Right lobe of liver (tissue), 6 donors: ENCODE measurements at places on chromosomes 5 and 9. TPM values are rescaled to one million over a fixed set of nuclear protein-coding genes. Genes with fewer than 3 reads are reported as not detected.

DNA sequence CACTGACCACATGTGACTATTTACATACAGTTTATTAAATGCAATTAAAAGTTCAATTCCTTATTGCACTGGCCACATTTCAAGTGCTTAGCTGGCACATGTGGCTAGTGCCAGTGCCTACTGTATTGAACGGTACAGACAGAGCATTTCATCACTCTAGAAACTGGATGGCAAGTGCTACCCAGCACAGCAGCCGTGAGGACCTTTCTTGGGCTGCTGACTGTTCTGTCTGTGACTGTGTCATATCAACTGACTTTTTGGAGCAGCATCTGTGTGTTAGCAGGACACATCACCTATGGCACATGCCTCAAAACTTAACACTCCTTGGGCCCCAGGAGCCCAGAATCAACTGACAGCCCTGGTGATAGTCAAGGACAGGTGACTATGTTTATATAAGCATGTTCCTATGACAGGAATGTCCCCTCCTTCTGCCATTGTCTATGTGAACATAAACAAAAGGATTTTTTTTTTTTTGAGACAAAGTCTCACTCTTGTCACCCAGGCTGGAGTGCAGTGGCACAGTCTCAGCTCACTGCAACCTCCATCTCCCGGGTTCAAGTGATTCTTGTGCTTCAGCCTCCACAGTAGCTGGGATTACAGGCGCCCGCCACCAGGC lies 8.9 kb downstream of the IRF1 start:
- H3K27ac ChIP-seq = no peak overlapping the region
- H3K4me3 ChIP-seq = no peak overlapping the region
- H3K36me3 ChIP-seq = peaks cover 29% of the 10 kb centered on the region
- H3K27me3 ChIP-seq = no peaks in the 10 kb centered on the region
- no peak for DNase-seq

Gene PCA3
- 0.12 TPM for total RNA-seq

- H3K4me1 ChIP-seq = no peaks in the 10 kb centered on the region
- H3K27ac ChIP-seq = no peak overlapping the region
- DNase-seq = no peak
- no peak overlapping the region for H3K4me3 ChIP-seq
Observed at GRCh38 chr5:126858441-126858840, 81.5 kb downstream of the LMNB1 start.

GRCh38 chr5:113176734-113177133 lies 200.1 kb downstream of the DCP2 start:
- H3K27me3 ChIP-seq = no peaks in the 10 kb centered on the region
- no peak for DNase-seq
- H3K36me3 ChIP-seq = no peaks in the 10 kb centered on the region
- no peak overlapping the region for H3K4me3 ChIP-seq
- peak overlapping the region; percentile 67 for H3K27ac ChIP-seq

DNA sequence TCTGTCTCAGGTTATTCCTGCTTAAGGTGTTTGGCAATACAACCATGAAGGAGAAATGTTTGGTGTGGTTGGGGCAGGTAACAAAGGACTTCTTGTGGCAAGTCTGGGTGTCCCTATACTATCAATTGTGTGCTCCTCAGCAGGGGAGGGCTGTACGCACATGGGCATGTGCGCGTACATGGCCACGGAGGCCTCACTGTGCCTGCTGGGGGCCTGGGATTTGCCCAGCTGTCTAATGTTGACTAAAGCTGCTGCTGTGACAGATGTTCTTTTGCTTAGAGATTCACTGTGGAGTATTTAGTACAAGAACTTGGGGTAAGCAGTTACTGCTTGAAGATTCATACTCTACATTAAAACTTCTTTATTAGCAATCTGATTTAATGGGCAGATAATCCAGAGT lies 97.5 kb downstream of the HSPA4 start:
- no peaks in the 10 kb centered on the region for H3K4me1 ChIP-seq
- no peak overlapping the region for H3K27ac ChIP-seq
- H3K27me3 ChIP-seq = no peaks in the 10 kb centered on the region
- H3K4me3 ChIP-seq = no peak overlapping the region

- H3K36me3 ChIP-seq = no peaks in the 10 kb centered on the region
- no peaks in the 10 kb centered on the region for H3K4me1 ChIP-seq
- H3K27ac ChIP-seq = no peak overlapping the region
- no peaks in the 10 kb centered on the region for H3K27me3 ChIP-seq
- no peak overlapping the region for H3K4me3 ChIP-seq
Observed at GRCh38 chr5:19256036-19256435, 732.0 kb downstream of the CDH18 start.

DNA sequence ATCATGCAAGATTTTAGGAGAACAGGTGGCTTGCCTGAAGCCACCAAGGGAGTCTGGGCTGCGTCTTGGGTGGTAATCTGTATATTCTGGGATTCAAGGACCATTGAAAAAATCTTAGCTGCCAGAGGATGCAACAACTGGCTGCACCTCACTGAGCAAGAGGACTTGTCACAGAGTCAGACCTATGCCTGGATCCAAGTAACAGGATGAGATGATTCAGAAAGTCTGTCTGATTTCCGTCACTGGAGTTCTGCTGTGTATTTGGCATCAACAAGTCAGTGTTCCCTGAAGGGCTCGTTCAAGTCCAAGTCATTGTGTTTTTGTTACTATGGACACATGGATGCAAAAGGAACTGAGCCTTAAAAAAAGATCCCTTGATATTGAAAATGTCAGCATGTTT lies 37.8 kb upstream of the CARTPT start:
- H3K27me3 ChIP-seq = no peaks in the 10 kb centered on the region
- H3K4me1 ChIP-seq = no peaks in the 10 kb centered on the region
- H3K4me3 ChIP-seq = no peak overlapping the region
- H3K36me3 ChIP-seq = no peaks in the 10 kb centered on the region
- H3K27ac ChIP-seq = no peak overlapping the region

DNA sequence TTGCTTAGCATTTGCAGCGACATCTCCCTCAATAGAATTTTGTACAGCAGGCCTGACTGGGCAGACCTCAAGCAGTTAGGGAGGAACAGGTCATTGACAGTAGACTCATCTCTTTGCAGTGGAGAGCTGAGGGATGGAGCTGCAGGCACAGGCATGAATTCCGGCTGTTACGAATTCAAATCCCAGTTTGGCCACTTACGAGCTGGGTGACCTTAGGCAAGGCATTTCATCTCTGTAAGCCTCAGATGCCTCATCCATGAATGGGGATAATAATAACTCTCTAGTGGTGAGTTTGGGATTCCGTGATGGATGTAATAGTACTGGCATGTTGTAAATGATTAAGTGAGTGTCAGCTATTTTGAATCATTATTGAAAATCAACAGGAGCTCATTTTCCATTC lies 195.3 kb downstream of the SEMA6A start:
- DNase-seq = no peak
- H3K4me1 ChIP-seq = no peaks in the 10 kb centered on the region
- no peaks in the 10 kb centered on the region for H3K27me3 ChIP-seq
- no peaks in the 10 kb centered on the region for H3K36me3 ChIP-seq
- no peak overlapping the region for H3K4me3 ChIP-seq
- no peak overlapping the region for H3K27ac ChIP-seq

DNA sequence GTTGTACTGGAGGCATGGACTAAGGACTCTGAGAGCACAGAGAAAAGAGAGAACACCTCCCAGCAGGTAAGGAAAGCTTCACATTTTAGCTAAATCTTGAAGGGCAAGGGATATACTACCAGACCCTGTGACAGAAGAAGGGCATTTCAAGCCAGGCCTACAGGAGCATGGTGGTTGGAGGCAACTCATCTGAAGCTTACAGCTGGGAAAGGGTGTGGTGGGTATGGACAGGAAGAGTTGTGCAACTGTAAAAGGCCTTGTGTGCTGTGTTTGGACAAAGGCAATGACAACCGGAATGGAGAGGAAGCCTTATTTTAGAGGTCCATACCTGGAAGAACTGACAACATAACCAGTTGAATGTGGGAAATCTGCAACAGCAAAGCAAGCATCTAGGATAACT lies 31.2 kb downstream of the NIPSNAP3B start:
- DNase-seq = no peak
- H3K4me3 ChIP-seq = no peak overlapping the region
- no peaks in the 10 kb centered on the region for H3K4me1 ChIP-seq
- peaks cover 14% of the 10 kb centered on the region for H3K36me3 ChIP-seq
- no peak overlapping the region for H3K27ac ChIP-seq

GRCh38 chr9:18061856-18062255 lies 412.1 kb upstream of the ADAMTSL1 start:
- no peak overlapping the region for H3K4me3 ChIP-seq
- H3K36me3 ChIP-seq = no peaks in the 10 kb centered on the region
- no peaks in the 10 kb centered on the region for H3K27me3 ChIP-seq
- DNase-seq = no peak

Gene DPP7
- total RNA-seq = 62.2 TPM

GRCh38 chr5:38931731-38932130 lies 85.9 kb downstream of the OSMR start:
- H3K27ac ChIP-seq = no peak overlapping the region
- DNase-seq = no peak
- H3K27me3 ChIP-seq = no peaks in the 10 kb centered on the region
- peaks cover 5% of the 10 kb centered on the region for H3K36me3 ChIP-seq
- no peaks in the 10 kb centered on the region for H3K4me1 ChIP-seq
- H3K4me3 ChIP-seq = no peak overlapping the region

DNA sequence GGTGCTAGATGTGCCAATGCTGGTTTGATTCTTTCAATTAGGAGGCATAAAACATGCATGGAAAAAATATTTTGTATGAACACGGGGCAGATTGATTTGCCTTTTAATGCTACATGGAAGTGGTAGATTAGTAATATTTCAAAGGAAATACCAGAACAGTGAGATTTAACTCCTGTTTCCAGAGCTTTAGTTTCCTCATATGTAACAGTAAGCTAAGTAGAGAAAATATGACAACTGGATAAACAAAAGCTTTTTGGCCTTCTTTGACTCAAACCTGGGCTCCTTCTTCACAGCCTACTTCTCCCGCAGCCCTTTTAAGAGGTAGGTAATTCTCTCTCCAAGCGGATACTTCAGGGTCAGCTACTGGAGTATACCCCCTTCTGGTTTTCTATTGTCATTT lies 254.2 kb upstream of the TRPC7 start:
- H3K4me3 ChIP-seq = no peak overlapping the region
- DNase-seq = no peak
- H3K36me3 ChIP-seq = no peaks in the 10 kb centered on the region
- H3K4me1 ChIP-seq = no peaks in the 10 kb centered on the region
- H3K27me3 ChIP-seq = no peaks in the 10 kb centered on the region
- no peak overlapping the region for H3K27ac ChIP-seq

Gene PCYOX1L
- 0.63 TPM for total RNA-seq

DNA sequence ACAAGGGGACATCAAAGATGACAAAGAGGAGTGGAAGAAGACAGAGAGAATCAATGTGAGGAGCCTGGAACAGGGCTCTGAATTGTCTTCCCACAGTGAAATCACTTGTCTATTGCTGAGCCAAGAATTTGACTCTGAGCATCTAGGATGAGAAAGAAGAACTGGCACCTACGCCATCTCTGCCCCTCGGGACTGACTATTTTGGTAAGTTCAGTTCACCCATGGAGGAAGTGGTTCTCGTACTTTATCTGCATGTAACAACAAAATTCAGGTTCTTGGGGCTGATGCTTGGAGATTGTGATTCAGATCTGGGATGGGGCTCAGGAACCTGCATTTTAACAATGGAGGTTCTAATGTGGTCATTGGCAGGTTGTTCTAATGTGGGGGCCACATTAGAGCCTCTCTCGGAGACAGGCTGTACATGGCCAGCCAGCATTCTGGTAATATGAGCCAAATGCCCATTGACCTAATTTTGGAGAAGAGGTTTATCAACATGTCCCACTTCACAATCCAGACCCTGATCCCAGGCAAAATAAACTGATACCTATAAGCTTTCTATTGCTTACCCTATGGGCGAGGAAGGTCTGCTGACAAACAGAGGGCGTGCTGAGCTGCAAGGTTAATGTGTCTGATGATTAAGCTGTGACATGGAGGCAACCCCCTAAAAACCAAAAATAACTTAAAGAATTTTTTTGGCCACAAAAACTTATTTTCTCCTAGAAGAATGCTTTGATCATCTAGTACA lies 2.7 kb upstream of the IL12B start:
- no peaks in the 10 kb centered on the region for H3K4me1 ChIP-seq
- H3K27ac ChIP-seq = no peak overlapping the region
- H3K27me3 ChIP-seq = no peaks in the 10 kb centered on the region

- no peak overlapping the region for H3K27ac ChIP-seq
- peaks cover 20% of the 10 kb centered on the region for H3K4me1 ChIP-seq
- no peak for DNase-seq
- H3K27me3 ChIP-seq = no peaks in the 10 kb centered on the region
- H3K4me3 ChIP-seq = no peak overlapping the region
Observed at GRCh38 chr9:107246259-107247254, 36.5 kb upstream of the RAD23B start.

DNA sequence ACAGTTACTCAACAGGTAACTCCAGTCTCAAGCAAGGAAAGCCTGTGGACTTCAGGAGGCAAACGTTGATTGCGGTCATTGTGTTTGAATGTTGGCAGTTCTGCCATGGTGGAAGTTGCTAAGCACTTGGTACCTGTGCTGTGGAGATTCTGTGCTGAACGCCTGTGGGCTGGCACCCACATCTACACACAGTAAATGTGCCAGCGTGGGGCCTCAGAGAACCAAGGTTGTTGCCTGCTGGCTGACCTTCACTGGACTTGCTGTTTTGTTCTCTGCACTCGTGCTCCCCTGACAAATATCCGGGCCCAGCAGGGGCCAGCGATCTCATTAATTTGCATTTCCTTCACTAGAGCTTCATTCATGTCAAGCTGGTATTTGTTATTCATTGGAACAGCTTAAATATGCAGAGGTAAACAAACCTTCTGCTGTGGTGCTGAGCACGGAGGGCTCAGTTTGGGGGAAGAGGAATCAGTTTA lies 141.8 kb downstream of the PRKACG start:
- no peak overlapping the region for H3K4me3 ChIP-seq
- H3K36me3 ChIP-seq = no peaks in the 10 kb centered on the region
- DNase-seq = no peak
- no peak overlapping the region for H3K27ac ChIP-seq

Gene SLC31A1
- total RNA-seq = 66.7 TPM

Gene TRIM14
- total RNA-seq = 22.6 TPM

- no peak overlapping the region for H3K4me3 ChIP-seq
- H3K27ac ChIP-seq = no peak overlapping the region
- no peaks in the 10 kb centered on the region for H3K36me3 ChIP-seq
- H3K27me3 ChIP-seq = no peaks in the 10 kb centered on the region
Observed at GRCh38 chr5:68953875-68954617, 139.8 kb upstream of the SLC30A5 start.

Gene PDZD2
- total RNA-seq = 1.9 TPM

GRCh38 chr5:57825031-57825686 lies 342.5 kb upstream of the ACTBL2 start:
- no peaks in the 10 kb centered on the region for H3K36me3 ChIP-seq
- no peak for DNase-seq
- H3K27me3 ChIP-seq = no peaks in the 10 kb centered on the region
- no peak overlapping the region for H3K4me3 ChIP-seq
- H3K27ac ChIP-seq = no peak overlapping the region

- no peak for DNase-seq
- H3K36me3 ChIP-seq = no peaks in the 10 kb centered on the region
- no peaks in the 10 kb centered on the region for H3K4me1 ChIP-seq
- no peak overlapping the region for H3K4me3 ChIP-seq
Observed at GRCh38 chr5:10914741-10915480, 153.9 kb upstream of the DAP start.

Gene GNA14
- total RNA-seq = 4.2 TPM

Gene SYNPO
- total RNA-seq = 48.8 TPM

Gene DBH
- total RNA-seq = 1.2 TPM
